Vagina (tissue), 2 donors: ENCODE measurements at places on chromosomes 4 and X.

DNA sequence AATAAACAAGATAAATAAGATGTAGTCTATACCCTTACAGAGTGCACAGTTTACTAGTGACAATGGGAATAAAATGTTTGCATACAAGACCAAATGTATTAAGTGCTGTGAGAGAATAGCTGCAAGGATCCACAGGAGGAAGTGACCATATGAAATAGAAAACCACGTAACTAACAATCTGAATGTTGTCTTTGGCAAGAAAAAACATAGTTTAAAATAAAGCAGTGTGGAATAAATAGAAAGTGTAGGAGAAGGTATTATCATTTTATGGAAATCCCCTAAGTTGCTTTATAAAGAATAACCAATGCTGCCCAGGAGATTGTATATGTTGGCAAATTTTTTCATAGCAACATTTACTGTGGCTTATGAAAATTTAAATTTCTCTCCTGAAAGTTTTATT lies 116.1 kb downstream of the PCDH7 start:
- DNase-seq, result no peak

GRCh38 chr4:24380957-24381665 lies 203.2 kb downstream of the DHX15 start:
- DNase-seq, result no peak

DNA sequence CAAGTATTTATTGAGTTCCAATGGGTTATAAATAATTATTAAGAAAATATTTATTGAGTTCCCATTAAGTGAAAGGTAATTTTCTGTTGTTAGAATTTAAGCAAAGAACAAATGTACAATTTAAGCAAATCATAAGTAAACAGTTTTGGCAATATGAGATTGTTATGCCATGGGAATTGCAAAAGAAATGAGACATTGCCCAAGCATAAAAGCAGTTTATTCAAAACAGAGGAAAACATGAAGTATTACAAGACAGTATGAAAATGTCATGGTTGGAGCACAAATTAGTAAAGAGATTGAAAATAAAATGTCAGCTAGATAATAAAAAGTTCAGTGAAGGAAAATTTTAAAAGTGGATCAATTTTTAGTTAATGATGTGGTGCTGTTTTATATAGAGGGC lies 706.1 kb upstream of the EPHA5 start:
- DNase-seq, result no peak

GRCh38 chr4:5256421-5256820 lies 205.1 kb downstream of the STK32B start:
- DNase-seq, result no peak

GRCh38 chr4:155675709-155676429 lies 9.2 kb downstream of the GUCY1A1 start:
- DNase-seq, result no peak

DNA sequence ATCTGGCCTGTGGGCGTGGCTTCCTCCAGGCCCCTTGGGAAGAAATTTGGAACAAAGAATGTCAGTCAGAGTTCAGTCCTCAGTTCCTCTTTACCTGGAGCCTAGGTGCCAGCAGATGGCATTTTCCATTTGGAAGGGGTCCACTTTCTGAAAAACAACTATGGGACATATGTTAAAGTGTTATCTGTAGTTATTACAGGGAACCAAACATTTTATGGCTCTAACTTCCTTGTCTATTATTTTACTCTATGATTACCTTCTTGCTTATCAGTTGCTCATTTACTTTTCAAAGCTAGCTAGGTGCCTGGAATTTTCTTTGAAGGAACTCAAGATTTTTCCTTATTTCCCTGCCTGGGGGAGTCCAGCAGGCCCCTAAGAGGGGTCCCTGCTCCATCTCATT lies 159.8 kb upstream of the PUDP start:
- DNase-seq, result no peak

- DNase-seq, result no peak
These were observed 33.1 kb downstream of the LDB2 start for GRCh38 chr4:16865209-16865896.

DNA sequence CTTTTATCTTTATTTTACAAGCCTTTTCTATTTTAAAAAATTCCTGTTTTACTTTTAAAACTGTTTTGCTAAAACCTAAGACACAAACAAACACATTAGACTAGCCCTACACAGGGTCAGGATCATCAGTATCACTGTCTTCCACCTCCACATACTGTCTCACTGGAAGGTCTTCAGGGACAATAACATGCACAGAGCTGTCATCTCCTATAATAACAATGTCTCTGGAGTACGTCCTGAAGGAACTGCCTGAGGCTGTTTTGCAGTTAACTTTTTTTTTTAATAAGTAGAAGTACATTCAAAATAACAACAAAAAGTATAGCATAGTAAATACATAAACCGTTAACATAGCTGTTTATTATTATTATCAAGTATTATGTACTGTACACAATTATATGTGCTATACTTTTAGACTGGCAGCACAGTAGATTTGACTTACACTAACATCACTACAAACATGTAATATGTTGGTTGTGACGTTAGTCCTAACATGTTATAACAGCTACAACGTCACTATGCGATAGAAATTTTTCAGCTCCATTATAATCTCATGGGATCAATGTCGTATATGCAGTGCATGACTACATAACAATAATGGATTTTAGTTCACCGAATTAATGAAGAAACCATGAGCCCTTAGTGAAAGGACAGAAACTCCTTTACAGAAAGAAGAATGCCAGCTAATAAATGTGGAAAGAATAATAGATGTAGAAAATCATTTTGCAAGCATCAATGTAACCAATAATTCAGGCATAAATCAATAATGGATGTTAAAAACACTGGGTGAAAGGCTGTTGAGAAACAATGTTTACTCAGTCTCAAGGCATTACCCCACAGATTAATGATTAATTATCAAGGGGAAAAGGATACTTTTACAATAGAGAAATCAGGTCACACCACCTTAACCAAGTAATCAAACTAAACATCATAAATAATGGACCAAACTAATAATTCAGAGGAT lies 49.2 kb downstream of the FBXW7 start:
- no peak for DNase-seq

DNA sequence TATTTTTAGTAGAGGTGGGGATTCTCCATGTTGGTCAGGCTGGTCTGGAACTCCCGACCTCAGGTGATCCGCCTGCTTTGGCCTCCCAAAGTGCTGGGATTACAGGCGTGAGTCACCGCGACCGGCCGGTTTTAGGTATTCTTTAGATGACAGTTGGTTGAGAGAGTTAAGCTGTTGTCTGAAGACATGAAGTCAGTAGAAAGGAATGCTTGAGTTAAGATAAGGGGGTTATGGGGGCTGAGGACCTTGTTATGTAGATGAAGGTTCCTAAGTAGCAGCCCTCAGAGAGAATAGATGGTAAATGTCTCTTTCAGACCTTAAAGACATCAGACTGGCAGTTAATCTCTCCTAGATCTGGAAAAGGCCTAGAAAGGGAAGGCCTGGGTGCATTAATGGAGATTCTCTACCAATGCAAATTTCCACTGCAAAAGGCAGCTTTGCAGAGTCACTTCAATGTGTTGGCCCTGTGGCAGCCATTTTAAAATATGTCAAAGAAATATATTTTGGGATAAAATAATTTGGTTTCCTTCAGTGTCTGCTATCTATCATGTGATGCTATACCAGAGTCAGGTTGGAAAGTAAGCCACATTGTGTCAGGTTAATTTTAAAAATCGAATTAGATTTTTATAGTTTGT lies 6.4 kb upstream of the ZNF674 start:
- DNase-seq, result no peak

DNA sequence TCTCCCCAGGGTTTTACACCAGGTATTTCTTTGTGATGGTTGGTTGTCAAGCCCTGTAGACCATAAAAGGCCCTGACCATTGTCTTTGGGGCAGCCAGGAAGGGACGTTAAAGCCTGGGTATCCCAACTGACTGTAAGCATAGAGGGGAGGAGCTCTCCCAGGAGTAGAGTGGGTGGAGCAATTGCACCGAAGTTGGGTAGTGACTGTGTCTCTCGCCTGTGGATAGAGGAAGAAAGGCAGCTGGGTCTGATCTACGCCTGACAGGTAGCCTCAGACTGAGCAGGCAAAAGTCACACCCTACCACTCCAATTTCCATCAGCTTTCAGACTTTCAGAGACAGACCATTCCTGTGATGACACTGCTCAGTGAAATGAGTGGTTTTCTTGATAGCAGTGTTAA lies 123.3 kb downstream of the KLHL8 start:
- no peak for DNase-seq

DNA sequence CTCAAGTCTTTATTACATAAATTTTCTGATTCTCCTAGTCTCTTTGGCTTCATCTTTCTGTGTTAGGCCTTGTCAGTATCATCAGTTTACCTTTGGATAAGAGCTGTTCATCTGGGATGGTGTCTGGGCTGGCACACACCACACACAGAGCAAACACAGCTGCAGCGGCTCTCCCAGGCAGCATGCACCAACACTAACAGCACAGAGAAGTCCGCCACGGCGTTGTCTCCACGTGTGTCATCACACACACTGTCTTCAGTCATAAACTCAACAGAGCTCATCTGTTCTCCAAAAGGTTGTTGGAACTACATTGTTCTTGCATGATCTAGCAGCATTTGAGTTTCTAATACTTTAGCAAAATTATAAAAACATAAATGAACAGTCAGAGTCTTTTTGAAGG lies 851.9 kb upstream of the FRG1 start:
- DNase-seq, result no peak

- DNase-seq, result no peak
These were observed 4.0 kb downstream of the COL25A1 start for GRCh38 chr4:109298279-109299010.

GRCh38 chr4:55158957-55159356 lies 33.6 kb upstream of the KDR start:
- DNase-seq, result no peak

GRCh38 chrX:47593522-47593921 lies 11.3 kb downstream of the TIMP1 start:
- DNase-seq, result no peak

DNA sequence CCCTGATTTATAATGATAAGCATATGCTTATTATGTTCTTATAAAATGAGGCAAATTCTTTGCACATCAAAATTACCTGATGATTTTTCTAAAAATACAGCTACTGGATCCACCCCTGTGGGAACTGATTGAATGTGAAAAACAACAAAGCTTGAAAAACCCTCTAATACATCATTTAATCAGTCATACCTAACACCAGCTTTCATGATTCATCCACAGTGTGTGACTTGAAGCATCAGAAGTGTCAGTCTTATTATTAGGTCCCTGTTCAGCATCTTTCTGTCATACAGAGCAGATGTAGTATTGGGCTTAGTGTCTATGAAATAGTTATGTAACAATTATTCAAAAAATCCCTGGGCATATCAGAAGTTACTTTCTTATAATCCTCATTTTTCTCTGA lies 671.3 kb upstream of the GALNT7 start:
- DNase-seq, result no peak

- DNase-seq, result no peak
These were observed 3.5 kb upstream of the CDKL2 start for GRCh38 chr4:75633846-75634245.

GRCh38 chr4:128521648-128522111 lies 234.1 kb upstream of the PGRMC2 start:
- no peak for DNase-seq

- no peak for DNase-seq
These were observed 104.9 kb upstream of the PSAPL1 start for GRCh38 chr4:7539659-7540058.

GRCh38 chr4:71130827-71131603 lies 137.6 kb downstream of the DCK start:
- no peak for DNase-seq

GRCh38 chrX:12970691-12971202 lies 4.2 kb upstream of the TMSB4X start:
- no peak for DNase-seq

DNA sequence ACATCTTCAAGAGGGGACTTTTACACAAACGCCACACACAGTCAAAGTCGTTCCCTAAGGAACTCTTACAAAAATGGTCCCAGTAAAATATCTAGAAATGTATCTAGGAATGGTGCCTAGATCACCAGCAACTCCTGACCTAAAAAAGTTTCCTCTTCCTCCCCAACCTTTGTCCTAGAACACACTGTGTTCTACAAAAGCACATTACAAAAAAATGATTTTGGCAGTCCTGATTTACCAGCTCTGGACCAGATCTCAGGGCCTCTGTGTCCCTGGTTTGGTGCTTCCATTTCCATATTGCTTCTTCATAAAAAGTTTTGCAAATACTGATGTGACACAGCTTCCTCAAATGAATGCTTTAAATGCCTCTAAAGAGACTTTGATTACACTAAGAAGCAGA lies 55.0 kb downstream of the LNX1 start:
- DNase-seq, result no peak

GRCh38 chrX:53262189-53262917 lies 19.0 kb downstream of the IQSEC2 start:
- no peak for DNase-seq

- DNase-seq, result no peak
These were observed 76.0 kb downstream of the SPIN4 start for GRCh38 chrX:63275127-63275526.

- no peak for DNase-seq
These were observed 126.4 kb upstream of the GATB start for GRCh38 chr4:151887031-151887815.

DNA sequence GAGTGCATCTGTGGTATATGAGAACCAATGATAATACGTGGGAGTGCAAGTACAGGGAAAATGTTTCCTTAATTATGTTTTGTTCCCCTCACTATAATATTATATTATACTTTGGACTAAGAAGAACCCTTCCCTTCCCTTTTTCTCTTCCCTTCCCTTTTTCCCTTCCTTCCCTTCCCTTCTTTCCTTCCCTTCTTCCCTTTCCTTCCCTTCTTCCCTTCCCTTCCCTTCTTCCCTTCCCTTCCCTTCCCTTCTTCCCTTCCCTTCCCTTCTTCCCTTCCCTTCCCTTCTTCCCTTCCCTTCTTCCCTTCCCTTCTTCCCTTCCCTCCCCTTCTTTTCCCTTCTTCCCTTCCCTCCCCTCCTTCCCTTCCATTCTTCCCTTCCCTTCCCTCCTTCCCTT lies 36.9 kb upstream of the VSIG4 start:
- no peak for DNase-seq

DNA sequence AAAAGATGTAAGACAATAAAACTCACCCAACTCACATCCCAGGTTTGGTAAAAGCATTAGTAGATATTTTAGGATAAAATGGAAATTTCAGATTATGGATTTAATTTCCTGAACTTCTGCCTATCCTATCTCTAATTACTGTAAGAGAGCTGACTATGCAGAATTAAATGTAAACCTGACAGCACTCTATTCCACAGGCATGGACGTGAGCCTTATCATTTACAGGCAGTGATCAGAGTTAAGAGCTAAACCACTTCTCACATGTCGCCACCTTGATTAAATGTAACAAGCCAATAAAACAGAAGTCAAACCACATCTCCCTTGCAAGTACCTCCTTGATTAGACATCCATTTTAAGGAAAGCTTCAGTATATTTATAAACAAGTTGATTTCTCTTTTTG lies 97.5 kb upstream of the CBR4 start:
- DNase-seq, result no peak
